Activated T-cell treated with anti-CD3 and anti-CD28 coated beads for 24 hours (primary cell): ENCODE measurements at places on chromosomes 2 and 18.

GRCh38 chr2:95670167-95670566, 78.4 kb downstream of the TRIM43 start:
- no peak for DNase-seq

GRCh38 chr2:108938077-108938710, 50.8 kb downstream of the EDAR start:
- DNase-seq, result no peak

GRCh38 chr2:44663471-44664073, 277.9 kb upstream of the SIX3 start:
- DNase-seq, result no peak

GRCh38 chr2:47937677-47938076, 31.4 kb upstream of the FBXO11 start:
- DNase-seq, result no peak

- DNase-seq, result no peak
Measured at GRCh38 chr2:217987391-217987790, 15.4 kb downstream of the TNS1 start.

DNA sequence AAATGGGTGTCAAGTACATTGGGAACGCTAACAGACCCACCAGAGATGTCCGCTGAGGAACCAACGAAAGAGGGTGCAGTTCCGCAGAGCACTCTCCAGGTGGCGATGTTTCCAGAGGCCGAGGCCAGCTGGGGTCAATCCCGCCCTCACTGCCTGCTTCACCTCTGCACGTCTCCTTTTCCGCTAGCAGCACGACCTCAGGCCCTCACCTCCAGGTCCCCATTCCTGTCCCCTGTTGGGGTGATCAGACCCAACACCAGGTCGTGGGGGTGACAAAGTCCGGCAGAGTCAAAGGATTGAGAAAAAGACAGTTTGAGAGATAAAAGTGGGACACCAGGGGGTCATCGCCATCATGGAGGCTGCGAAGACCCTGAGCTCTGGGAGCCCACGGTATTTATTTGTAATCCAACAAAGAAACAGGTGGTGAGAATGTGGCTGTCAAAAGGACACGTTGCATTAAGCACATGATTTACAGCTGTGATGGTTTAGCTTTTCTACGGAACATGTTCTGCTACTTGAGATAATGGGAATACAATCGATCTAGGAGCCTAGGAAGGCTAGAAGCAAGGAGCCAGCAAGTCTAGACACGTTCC, 27.3 kb downstream of the ZAP70 start:
- no peak for DNase-seq

GRCh38 chr18:41881285-41881684, 73.7 kb upstream of the PIK3C3 start:
- DNase-seq, result no peak

DNA sequence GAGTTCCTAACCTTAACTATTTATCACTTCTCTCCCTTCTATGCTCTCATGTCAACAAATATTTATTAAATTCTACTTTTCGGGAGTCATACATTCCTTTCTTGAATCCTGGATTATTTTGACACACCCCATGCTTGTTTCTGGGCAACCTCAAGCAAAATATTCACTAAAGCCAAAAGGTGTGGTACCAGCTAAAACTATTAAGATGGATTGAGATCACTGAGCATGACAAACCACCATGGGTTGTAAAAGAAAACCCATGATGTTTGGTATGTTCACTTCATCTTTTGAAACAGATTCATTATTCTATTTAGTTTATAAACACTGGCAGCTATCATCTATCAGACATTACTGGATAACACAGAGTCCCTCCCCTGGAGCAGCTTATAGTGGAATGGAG, 32.5 kb downstream of the DPP4 start:
- no peak for DNase-seq

DNA sequence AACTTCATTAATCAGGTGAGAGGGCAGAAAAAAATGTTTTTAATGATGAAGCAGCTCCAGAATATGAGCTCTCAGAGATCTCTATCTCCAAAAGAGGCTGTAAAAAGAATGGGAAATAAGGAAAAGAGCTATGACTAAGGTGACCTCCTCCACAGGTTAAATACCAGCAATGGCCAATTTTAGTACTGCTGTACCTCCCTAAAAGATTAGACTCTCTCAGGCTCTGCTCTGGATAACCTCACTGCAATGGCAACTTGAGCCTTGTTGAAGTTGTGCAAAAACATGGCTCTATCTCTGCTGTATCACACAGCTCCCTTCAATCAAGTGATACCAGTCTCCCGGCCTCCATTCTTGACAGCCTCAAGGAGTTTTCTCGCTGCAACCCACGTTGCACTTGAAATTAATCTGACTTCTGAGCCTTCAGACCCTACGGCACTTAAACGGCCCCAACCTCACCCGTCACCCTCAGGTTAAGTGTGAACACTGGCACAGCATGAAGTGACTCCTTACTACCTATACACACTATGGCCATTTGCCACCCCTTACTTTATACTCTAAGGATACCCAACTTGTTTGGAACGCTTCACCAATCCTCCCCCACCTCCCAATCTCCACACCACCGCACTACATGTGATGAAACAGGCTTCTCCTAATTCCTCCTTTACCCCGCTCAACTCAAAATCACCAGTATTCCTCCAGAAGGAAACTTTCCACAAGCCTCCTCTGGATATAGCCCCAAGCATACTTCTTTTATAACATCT, 36.3 kb downstream of the SMAD2 start:
- DNase-seq, result no peak

- DNase-seq, result no peak
Measured at GRCh38 chr2:239806276-239806675, 218.9 kb downstream of the NDUFA10 start.

DNA sequence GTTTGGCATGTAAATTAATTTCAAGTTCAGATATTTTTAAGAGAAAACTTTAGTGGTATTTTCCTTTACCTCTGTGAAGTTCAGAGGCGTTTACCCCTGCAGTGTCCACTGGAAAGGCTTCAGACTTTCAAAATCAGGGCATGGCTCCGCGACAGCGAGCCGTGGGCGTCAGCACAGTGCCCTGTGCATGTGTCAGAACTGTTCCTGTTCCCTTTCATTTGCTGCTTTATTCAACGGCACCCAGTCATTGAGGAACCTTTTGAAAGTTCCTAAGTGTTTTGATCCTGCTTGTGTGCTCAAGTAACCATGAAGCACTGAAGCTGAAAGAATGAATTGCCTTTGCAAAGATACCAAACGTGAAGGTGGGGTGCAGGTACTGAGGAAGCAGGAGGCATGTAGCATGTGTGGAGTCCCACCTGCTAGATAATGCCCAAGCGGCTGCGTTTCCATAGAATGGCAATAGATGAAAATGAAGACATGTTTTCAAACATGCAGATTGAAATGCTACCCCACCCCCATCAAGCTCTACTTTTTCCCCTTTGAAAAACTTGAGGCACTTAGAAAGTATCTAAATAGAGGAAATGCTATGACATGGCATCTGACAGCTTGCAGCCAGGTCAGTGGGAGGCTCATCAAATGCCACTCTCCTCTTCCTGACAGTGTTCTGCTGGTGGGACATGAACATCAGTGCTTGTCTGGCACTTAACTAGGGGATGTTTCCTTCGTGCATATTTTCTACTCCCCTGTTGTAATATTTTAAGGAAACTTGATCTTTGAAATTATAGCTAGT, 148.6 kb downstream of the ZNF236 start:
- DNase-seq, result no peak

GRCh38 chr2:946073-946948, 4.3 kb upstream of the SNTG2 start:
- DNase-seq, result no peak

DNA sequence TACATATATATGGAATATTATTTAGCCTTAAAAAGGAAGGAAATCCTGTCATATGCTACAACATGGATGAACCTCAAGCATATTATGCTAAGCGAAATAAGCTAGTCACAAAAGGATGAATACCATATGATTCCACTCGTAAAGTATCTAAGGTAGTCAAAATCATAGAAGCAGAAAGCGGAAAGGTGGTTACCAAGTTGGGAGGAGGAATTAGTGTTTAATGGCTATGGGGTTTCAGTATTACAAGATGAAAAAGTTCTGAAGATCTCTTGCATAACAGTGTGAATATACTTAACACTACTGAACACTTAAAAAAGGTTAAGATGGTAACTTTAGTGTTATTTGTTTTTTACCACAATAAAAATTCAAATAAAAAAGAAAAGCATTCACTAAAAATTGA, 99.0 kb downstream of the MGAT5 start:
- no peak for DNase-seq

DNA sequence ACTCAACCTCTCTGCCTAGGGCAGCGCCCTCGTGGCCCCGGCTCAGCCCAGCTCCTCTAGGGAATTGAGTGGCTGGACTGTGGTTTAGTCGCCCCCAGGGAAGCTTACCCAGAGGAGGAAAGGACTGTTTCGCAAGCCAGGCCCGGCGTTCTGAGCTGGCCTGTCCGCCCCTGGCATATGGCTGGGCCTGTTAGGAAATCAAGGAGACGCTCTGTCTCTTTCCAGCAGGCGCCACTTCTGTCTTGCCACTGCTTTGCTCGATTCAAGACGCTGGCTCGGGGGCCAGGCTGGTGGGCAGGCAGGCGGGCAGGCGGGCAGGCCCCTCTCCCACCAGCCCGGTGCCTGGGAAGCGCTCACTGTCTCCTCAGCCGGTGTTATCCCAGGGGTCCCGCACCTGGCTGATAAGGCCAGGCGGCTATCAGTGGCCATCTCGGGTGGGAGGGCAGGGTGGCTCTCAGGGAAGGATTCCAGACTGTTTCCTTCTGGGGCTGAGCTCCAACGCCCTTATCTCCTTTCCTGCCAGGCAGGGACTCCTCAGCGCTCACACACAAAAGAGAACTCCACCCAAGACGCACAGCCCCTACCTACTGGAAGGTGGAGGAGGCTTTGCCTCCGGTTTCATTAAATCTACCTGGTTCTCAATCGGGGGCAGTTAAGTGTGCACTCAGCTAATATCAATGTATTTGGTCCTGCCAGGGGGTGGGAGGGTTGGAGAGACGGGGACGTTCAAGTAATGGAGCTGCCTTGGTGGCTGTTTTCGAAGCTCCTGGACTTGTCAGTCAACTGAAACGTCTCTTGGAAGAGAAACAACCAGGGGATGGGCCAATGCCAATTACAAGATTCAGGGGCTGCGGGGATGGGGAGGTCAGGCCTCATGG, 109.1 kb downstream of the SMAD7 start:
- DNase-seq, result no peak

DNA sequence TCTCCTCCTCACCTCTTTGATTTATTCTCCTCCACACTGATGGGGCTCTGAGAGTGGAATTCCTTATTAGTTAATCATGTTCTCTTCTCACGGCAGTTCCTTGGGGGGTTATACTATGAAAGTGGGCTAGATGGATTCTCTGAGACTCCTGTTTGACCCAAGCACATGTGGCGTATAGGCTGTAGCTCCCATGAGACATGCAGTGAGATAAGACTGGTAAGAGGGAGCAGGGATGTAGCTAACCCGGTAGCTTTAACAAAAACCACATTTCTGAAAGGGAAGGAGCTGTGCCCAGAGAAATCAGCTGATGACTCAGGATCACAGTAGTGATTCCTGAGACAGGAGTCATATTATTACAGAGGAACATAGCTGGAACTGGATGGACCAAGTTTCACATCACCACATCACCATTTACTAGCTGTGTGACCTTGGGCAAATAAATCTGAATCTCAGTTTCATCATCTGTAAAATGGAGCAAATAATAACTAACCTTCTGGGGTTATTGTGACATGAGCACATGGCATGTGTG, 82.9 kb downstream of the CRIM1 start:
- DNase-seq, result no peak

- no peak for DNase-seq
Measured at GRCh38 chr2:170554278-170554955, 160.7 kb upstream of the SP5 start.

GRCh38 chr2:76748581-76749296, 773.4 kb downstream of the LRRTM4 start:
- DNase-seq, result no peak

GRCh38 chr2:154992826-154993225, 294.3 kb downstream of the KCNJ3 start:
- DNase-seq, result no peak

GRCh38 chr2:52260904-52261303, 1229.0 kb upstream of the NRXN1 start:
- no peak for DNase-seq

- no peak for DNase-seq
Measured at GRCh38 chr18:75172299-75173124, 36.4 kb downstream of the PTGR3 start.

- DNase-seq, result no peak
Measured at GRCh38 chr2:39705638-39706037, 39.9 kb downstream of the TMEM178A start.

DNA sequence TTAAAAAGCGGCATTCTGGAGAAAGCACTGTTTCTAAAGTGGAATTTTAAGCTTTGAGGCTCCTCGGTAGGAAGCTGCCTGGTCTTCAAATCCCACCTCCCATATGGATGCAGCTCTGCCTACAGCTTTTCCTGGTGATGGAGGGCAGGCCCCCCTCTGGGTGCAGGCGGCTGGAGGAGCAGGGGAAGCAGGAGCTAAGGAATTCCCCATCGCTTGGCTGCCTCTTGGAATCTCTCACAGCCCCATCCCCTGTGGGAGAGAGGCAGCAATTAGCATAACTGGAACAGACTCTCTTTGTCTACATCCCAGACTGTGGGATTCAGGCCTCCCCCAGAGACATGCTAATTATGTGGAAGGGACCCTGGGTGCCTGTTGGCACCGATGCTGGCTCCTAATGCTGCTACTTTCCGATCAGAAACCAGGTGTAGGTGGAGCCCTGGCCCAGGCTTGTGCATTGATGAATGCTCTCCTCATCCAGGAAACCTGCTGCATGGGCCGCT, 51.3 kb downstream of the LIPG start:
- DNase-seq, result no peak

DNA sequence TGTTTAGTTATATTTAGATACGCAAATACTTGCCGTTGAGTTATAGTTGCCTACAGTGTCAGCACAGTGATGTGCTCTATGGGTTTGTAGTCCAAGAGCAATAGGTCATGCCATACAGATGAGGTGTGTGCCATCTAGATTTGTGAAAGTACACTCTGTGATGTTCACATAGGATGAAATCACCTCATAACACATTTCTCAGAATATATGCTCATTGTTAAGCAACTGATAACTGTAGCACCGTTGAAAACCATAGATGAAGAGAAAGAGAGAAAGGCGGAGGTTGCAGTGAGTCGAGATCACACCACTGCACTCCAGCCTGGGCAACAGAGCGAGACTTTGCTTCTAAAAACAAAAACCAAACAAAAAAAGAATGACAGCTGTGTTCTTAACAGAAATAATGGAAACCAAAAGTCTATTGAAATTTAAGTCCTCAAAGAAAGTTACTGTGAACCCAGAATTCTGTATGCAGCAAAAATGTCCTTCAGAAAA, 9.5 kb downstream of the DGKD start:
- no peak for DNase-seq

GRCh38 chr18:11989174-11989573, 7.9 kb downstream of the IMPA2 start:
- DNase-seq, result no peak

- no peak for DNase-seq
Measured at GRCh38 chr2:14634489-14635390, 2.2 kb downstream of the LRATD1 start.

DNA sequence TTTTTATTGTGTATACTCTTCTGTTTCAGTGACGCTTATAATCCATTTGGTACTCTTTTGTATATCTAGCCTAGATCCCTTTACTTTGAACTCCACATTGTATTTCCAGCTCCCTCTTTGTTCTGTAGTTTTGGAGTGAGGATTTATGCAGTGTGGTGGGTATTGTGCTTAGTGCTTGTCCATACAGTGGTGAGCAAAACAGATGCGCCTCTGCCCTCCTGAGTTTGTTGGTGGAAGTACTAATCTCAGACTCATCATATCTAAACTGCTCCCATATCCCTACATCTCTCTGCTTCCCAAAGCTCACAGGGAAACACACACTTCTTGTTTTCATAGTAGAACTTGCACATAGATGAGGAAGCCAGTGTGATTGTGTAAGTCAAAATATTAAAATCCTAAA, 12.1 kb downstream of the PTCD3 start:
- no peak for DNase-seq
